ENCODE measurements at places on chromosomes 16 and 17.

DNA sequence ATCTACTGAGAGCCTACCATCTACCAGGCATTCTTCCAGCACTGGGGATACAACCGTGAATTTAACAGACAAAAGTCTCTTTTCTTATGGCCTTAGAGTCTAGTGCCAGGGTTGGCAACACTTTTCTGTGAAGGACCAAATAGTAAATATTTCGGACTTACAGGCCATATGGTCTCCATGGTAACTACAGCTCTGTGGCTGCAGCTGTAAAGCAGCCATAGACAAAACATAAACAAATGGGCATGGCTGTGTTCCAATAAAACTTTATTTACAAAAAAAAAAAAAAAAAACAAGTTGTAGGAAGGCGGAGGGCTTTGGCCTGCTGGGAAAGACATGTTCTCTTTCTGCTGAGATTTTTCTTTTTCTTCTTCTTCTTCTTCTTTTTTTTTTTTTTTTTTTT, 98.7 kb downstream of the ABCC12 start:
- DNase-seq: no peak

DNA sequence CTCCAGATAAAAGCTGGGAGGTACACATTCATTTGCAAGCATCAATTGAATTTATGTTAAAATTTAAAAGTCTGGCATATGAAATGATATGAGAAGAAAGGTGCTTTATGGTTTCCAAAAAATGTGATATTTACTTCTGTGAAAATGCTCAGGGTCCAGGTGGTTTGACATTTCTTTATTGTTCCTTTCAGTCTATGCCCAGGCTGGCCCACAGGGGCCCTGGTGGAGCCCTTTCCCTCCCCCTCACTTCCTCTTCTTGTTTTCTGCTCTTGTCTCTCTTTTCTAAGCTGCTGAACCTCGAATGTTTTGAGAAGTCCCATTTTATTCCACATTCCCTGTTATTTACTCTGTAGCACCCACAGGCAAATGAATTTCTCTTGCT, 127.8 kb downstream of the HS3ST3B1 start:
- DNase-seq: no peak

GRCh38 chr16:78128913-78129312, 29.5 kb downstream of the WWOX start:
- DNase-seq: no peak

- DNase-seq: no peak
Measured at GRCh38 chr17:83062818-83063671, 16.4 kb upstream of the METRNL start.

DNA sequence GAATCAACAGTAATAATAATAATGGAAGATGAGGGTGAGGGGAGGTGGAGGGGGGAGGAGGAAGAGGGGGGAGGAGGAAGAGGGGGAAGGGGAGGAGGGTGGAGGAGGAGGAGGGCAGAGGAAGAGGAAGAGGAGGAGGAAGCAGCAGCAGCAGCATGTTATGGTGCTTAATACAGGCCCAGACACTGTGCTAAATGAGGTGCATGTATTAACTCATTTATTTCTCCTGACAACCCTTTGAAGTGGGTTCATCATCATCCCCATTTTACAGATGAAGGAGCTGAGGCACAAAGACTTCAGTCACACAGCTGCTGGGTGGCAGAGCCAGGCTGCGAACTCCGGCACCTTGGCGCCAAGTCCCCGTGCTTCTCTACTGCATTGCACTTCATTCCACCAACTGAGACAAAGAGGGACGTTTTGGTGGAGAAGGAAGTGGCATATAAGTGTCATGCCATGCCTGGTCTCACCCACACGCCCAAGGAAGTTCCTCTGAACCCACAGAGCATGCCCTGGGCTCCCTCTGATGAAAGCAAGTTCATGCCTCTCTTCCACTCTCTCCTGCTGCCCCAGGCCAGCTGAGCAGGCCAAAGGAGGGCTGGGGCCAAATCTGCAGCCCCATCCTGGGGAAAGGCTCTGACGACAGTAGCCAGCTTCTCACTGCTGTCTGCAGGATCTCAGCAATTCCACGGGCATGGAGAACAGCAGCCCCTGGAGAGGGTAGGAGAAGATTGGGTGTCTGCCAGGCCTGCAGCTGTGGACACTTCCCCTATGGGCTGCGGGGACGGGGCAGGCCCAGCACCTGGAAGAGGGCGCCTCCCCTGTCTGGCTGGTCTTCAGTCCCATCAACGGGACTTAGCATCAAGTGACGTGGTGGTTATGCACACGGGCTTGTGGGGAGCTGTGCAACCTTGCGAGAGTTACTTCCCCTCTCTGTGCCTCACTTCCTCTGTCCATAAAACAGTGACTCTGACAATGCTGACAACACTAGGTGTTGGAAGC, 21.8 kb downstream of the XYLT1 start:
- no peak for DNase-seq

DNA sequence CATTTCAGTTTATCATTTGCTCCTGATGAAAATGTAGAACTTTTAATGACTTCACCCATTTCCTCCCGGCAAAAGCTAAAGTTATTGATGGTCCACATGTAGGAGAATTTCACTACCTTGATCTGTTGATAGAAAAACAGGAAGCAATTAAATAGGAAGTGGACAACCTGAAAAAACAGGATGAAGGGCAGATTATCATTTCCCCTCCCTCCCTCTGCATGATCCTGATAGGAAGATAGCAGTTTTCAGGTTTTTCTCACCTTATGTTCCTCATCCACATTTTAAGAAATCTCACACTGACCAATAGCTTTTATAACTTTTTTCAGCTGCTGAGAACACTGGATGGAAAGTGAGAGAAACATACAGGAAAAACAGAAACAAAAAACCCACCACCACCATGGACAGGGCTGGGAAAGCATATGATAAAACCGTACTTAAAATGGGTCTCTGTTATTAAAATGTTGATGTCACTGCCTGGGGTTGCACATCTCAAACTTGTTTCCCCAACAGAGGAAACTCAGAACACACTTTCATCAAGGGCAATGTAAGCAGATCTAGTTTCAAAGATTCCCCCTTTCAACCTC, 46.4 kb downstream of the NXPH3 start:
- DNase-seq: no peak

GRCh38 chr17:69851736-69852135, 223.3 kb upstream of the KCNJ16 start:
- no peak for DNase-seq

DNA sequence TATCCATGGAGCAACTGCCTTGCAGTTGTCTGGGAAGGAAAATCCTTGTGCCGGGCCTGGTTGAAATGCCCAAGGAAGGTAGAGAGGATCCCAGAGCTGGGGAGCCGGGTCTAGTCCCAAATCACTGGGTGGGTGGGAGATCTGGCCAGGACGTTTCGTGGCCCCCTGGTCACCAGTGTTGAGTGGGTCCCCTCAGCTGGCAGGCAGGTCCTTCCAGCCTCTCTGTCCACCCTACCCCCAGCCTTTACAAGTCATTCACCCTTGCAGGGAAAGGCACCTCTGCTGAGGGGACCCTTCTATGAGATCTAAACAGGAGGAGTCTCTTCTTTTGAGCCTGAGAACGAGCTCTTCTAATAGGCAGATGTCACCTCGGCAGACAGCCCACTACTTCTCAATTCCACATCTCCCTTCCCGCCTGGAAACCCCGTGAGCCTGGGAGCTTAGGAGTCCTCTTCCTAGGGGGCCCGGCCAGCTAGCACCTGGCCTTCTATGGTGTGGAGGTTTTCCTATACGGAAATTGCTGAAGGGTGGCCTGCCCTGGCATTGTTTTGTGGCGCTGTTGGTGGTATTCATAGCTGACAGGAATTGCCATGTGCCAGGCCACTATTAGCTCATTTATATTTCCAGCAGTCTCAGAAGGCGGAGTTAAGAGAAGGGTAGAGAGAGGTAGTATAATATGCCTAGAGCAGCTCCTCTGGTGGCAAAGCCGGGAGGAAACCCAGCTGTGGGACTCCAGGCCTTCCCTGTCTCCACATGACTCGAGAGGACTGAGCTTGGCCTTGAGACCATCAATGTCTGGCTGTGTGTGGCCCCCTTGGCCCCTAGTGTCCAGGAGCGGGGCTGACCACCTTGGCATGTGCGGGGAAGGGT, 13.3 kb downstream of the MPRIP start:
- DNase-seq: no peak

DNA sequence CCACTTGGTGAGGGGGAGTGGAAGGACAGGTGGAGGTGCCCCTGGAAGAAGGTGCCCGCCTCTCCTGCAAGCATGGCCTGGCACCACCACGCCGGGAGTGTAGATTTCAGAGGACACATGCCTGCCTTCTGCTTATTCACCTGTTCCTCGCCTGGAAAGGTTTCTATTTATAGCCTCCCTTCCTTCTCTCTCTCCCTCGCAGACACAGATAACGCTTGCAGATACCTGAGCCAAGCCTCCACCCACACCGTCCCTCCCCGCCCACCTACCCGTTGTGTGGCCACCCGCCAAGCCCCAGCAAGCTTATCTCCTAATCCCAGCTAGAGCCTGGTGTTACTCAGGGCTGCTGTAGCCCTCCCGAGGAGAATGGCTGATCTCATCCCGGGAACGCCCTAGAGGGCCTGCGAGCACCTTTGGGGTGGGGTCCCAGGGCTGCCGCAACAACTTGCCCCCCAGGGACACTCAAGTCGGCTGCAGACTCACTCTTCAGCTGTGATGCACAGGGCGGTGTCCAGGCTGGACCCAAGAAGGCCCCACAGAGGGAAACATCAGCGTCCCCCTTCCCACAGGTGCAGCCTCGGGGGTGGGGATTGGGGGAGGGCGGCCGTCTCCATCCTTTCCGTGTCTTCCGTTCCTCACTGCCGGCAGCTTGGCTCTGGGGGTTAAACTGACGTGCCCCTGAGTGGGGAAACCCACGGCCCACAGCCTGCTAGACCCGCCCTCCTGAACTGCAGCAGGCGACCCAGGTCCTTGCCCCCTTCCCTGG, 1.9 kb upstream of the SNAI3 start:
- DNase-seq: peak; percentile 56

DNA sequence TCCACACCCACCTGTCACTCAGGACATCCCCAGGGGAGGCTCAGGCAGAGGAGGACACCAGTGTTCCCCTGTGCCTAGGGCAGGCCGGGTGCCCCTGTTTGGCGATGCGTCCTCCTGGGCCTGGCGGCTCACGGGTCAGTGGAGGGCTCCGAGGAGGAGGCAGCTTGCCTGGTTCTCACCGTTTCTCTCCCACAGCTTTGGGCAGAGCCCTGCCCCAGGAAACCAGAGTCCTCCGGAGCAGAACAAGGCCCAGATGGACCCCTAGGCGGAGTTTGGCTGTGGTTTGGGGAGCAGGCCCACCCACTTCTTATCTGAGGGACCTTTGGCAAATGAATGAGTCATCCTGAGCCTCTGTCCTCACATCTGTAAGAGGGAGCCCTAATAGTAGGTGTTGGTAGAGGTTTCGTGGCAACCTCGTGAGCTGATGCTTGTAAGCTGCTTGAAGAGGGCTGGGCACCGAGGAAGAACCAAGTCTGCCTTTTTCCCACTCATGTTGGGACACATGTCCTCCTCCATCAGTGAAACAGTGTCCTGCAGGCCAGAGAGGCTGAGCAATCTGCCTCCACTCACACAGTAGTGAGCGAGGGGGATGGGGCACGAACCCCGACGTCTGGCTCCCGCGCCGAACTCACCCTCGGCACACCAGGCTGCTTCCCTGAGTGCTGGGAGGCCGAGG, 247.0 kb upstream of the CIBAR2 start:
- no peak for DNase-seq

DNA sequence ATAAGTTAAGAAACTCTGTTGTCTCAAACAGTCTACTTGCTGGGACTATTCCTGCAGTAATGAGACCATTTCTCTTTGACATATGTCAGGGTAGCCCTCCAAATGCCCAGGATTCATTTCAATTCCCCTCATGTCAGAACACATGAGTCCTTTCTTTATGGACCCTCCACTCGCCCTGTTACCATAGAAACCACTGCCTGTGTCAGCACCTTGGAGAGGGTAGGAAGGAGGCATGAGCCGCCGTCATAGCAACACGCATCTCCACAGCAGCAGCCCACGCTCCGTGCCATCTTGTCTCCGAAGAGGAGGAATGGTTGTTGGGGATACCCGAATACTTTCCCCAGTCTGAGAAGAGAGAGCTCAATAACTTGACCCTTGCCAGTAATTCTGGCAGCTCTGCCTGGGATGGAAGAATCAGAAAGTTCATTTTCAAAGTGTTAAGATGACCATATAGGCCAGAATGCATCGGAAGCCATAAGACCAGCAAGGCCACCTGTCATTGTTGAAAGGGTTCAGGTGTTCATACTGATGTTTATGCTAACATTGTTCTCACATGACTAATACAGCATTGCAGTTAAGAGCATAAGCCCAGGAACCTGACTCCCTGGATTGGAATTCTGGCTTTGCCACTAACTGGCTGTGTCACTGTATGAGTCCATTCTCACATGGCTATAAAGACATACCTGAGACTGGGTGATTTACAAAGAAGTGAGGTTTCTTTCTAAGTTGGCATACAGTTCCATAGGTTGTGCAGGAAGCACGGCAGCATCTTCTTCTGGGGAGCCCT, 141.3 kb downstream of the ABCC12 start:
- DNase-seq: no peak

GRCh38 chr16:70735141-70735979, 49.5 kb upstream of the MTSS2 start:
- DNase-seq: no peak

- DNase-seq: no peak
Measured at GRCh38 chr16:46982335-46982734, 8.9 kb upstream of the DNAJA2 start.

DNA sequence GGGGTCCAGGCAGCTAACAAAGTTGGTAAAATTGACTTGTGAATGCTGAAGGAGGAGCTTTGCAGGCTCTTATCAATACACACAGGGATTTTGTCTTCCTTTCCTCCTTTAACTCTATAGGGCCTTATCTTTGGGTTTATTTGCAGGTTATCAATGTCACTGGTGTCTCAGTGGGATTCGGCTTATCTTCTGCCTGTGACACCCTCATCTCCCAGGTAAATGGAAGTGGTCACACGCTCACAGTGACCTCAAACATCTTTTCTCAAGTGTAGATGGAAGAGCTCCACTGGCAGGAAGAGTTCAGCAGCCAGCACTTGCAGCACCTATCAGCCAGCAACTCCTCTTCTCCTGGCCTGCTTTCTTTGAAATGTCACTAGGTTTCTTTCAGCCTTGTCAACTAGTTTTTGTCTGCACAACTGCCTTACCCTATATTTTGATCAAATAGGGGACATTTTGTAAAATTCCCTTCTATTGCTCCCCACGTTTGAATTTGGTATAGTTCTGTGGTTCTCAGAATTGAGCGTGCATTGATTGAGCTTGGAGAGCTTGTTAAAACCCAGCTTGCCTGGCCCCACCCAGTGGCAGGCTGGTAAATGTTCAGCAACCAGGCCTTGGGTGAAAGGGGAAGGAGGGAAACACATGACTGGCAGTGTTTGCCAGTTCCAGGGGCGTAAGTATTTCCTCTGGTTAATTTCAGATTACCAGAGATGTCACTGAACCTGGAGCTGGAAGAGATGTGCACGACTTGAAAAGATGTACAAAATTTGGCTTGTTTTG, 12.8 kb downstream of the SLC47A1 start:
- no peak for DNase-seq

DNA sequence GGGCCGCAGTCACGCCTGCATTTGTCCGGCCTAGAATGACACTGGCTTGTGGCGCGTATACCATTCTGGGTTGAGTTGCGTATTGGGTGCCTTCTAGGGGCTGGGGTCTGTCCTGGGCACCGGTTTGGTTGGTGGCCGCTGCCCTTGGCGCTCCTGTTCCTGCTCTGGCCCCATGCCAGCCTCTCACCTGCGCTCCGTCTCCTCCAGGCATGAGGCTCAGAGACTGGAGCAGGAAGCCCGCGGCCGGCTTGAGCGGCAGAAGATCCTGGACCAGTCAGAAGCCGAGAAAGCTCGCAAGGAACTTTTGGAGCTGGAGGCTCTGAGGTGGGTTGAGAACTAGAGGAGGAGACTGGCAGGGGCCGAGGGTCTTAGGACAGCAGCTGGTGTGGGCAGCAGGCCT, 17.4 kb downstream of the CDIPT start:
- no peak for DNase-seq

- peak; percentile 81 for DNase-seq
Measured at GRCh38 chr17:64504769-64505339, 1.2 kb downstream of the DDX5 start.
